ENCODE measurements at places on chromosomes 5 and 9.

- DNase-seq, result no peak
These were observed 70.7 kb upstream of the OTULINL start for GRCh38 chr5:14510880-14511279.

DNA sequence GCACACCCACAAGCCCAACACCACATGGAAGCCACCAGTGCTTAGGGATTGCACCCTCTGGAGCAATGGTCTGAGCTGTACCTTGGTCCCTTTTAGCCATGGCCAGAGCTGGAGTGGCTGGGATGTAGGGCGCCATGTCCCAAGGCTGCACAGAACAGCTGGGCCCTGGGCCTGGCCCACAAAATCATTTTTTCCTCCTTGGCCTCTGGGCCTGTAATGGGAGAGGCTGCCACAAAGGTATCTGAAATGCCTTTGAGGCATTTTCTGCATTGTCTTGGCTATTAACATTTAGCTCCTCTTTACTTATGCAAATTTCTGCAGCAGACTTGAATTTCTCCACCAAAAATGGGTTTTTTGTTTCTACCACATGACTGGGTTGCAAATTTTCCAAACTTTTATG lies 117.6 kb downstream of the SPOCK1 start:
- no peak for DNase-seq

- no peak for DNase-seq
These were observed 250.7 kb downstream of the KCTD16 start for GRCh38 chr5:144421411-144421810.

- DNase-seq, result no peak
These were observed 257.5 kb downstream of the NSG2 start for GRCh38 chr5:174303035-174303434.

Data from stimulated activated CD4-positive, alpha-beta T cell treated with anti-CD3 and anti-CD28 coated beads, Interleukin-2, amount 100 ng/mL, for 24 hours (primary cell).